ENCODE measurements at places on chromosomes 3 and 15.

DNA sequence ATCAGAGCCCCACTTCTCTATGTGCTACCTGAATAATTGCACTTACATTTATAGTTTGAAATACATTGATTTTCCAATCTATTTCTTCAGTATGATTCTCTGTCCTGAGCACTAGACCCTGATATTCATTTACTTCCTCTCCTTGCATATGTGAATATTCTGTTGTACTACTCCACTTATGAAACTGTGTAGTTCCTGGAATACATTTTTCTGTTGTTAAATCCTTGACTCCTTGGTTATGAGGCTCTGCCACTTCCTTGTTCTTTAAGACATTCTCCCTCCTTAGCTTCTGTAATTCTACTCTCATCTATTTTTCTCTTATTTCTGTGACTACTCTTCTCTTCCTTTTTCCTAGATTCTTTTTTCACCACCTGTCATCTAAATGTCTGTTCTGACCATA is 12.9 kb upstream of the MGA start:
- no peak for DNase-seq

- no peak for DNase-seq
These were observed 583.2 kb downstream of the EPHA3 start for GRCh38 chr3:89690646-89691045.

GRCh38 chr15:85943151-85943550 is 136.5 kb upstream of the AGBL1 start:
- DNase-seq = no peak

- DNase-seq = no peak
These were observed 263.6 kb upstream of the AZI2 start for GRCh38 chr3:28612232-28612631.

GRCh38 chr3:13236557-13237173 is 163.4 kb upstream of the IQSEC1 start:
- DNase-seq = no peak

- no peak for DNase-seq
These were observed 19.7 kb downstream of the NIPA1 start for GRCh38 chr15:22806156-22806555.

- DNase-seq = no peak
These were observed 25.9 kb upstream of the CAPN7 start for GRCh38 chr3:15180042-15180611.

DNA sequence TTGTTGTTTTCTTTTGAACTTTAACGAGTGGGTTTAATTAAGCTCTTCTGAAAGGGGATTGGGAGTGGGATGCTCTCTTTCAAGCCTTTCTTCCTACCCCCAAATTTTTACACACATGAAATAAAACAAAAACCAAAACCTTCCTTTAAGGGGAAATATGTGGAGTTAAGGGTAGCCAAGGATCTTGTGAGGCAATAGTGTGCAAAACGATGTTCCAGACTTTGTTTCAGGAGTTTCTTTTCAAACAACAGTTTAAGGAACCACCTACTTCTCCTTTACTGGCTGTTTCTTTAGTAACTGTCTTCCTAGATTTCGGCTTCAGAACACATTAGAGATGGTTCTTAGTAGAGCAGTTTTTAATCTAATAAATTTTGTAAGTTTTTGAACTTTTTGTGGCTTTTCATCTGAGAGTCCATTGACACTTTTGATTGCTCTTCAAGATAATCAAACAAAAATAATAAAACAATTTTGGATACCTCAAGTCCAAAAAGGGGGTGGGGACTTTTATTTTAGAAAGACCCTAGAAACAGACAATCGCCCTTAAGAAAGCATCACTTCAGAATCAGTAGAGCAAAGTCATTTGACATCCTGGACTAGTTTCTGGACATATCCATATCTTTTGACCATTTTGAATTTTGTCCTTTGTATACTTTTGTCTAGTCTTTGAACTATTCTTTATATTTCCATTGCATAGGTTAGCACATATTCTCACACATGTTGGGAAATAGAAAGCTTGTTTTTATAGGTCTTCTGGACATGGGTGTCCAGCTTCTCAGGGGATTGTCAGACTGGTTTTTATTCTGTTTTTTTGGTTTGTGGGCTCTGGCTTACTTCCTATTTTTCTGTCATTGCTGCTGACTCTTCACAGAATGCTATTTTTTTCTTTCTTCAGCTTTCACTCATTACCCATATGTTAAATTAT is 6.0 kb downstream of the DIPK2A start:
- DNase-seq = no peak

DNA sequence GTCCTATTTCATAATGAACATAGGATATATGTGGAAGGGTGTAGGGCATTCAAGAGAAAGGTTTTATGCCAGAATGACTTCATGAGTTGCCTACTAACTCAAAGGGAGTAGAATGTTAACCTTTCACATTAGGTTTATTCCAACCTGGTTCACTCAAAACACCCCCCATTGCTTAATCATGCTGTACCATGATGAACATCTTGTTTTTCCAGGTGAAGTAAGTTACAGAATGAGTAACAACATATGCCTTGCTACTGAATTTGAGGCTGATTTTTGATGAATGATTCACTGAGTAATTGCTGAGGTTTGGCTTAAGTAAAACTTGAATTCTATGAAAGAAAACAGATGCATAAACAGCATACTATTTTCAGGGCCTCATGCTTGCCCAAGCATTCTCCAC is 5.9 kb upstream of the CLDN16 start:
- no peak for DNase-seq

DNA sequence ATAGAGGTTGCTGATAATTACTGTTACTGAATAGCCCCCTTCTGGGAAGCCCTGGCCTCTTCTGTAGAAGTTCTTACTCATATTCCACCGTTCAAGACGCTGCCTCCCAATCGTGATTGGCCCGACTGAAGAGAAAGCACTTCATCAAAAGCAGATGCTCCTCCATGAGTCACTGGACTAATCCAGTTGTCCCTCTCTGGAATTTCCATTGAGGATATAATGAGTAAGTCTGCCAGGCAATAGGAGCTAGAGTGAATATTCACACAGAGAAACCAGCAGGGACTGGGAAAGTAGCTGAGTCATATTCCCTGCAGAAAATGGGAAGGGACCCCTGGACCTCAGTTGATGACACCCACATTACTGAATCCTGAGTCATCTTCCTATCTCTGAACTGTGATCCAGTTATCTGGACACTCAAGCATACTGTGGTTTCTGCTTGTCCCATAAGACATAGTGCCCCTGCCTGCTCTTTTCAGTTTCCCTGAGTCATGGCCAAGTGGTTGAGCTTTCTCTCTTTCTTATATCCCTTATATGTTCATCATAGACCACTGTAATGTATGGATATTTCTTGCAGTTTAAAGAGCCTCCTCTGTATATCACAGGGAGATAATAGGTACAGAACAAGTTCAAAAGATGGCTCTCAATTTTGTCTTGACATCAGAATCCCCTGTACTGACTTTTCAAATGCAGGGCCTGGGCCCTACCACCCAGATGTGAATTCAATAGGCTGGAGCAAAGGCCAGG is 151.2 kb upstream of the CDIN1 start:
- DNase-seq = peak; percentile 78

DNA sequence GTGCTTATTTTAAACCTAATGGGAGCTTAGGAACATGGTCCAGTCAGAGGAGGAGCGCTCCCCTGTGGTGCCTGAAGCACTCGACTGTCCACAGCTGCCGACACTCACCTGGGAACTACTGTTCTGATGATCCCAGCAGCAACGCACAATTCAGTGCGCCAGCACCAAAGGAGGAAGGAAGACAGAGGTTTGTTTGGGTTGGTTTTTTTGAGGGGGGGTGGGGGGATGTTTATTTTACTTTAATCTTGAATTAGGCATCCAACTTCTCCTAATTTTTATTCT is 48.8 kb upstream of the VGLL4 start:
- no peak for DNase-seq

- DNase-seq = peak; percentile 20
These were observed 94.1 kb upstream of the GOLGA8J start for GRCh38 chr15:29988701-29989100.

DNA sequence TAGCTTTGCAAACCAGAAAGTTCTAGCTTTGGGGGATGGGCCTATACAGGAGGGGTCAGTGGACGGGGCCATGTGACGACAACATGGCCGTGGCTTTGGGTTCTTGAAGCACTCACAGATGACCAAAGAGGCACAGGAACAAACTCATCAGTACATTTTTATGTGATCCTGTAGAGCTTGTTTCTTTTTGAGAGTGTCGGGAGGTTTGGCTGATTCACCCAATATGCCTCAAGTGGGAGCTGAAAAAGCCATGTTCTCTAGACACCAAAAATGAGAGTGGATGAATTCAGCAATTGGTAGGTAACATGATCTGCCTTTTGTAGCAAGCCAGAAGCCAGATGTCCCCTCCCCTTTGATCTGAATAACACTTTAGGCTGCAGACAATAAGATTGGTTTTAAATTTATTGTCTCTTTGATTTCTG is 30.1 kb downstream of the GREM1 start:
- no peak for DNase-seq

- DNase-seq = peak; percentile 29
These were observed 67.8 kb downstream of the SLCO3A1 start for GRCh38 chr15:91921188-91921842.

GRCh38 chr15:45869034-45869668 is 234.3 kb downstream of the SQOR start:
- DNase-seq = no peak

- DNase-seq = no peak
These were observed 5.4 kb downstream of the DNAH1 start for GRCh38 chr3:52321481-52321880.

DNA sequence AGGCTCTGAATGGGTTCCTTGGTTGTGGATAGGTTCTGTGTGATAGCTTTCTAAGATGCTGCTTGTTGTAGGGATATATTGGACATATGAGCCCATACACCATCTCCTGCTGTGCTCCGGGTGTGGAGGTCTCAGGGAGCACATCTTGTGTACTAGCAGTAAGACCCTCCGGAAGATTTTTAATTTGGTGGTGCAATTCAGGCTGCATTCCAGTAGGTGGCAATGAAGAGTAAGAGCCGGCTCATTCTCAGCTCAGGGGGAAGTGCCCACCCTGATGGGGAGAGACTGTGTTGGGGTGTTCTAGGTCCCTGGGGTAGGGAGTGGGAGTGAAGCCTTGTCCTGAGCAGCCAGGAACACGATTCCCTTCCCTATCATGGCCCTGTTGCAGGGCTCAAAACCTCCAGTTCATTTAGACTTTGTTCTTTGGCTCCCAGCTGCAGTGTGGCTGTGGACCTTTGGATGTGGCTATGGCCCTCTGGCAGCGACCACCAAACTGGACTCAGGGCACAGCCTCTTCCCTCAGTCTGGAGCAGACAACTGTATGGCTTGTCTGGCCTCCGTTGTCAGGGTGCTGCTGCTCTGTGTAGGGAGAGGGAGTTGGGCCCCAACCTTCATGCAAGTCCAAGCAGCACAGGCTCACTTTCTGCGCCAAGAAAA is 104.7 kb downstream of the UNC13C start:
- peak; percentile 3 for DNase-seq

- peak; percentile 77 for DNase-seq
These were observed 3.9 kb upstream of the HEG1 start for GRCh38 chr3:125059488-125060245.

- DNase-seq = no peak
These were observed 15.0 kb downstream of the RYK start for GRCh38 chr3:134235577-134236076.

- DNase-seq = no peak
These were observed 360.2 kb upstream of the NR2F2 start for GRCh38 chr15:95970326-95970725.

GRCh38 chr3:174884776-174885568 is 25.8 kb downstream of the NAALADL2 start:
- no peak for DNase-seq

- no peak for DNase-seq
These were observed 34.5 kb downstream of the TBC1D5 start for GRCh38 chr3:17707813-17708543.

- no peak for DNase-seq
These were observed 9.5 kb downstream of the EPB42 start for GRCh38 chr15:43211224-43211735.

DNA sequence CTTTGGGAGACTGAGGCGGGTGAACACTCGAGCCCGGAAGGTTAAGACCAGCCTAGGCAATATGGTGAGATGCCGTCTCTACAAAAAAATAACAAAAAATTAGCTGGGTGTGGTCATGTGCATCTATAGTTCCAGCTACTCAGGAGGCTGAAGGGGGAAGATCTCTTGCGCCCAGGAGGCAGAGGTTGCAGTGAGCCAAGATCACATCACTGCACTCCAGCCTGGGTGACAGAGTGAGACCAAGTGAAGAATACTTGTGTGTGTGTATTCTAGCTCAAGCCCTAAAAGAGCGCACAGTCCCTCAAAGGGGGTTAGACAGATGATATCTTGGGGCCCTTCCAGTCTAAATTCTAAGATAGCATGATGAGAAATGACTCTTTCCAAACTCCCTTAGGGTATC is 23.7 kb downstream of the DAPK2 start:
- DNase-seq = no peak

- no peak for DNase-seq
These were observed 10.1 kb upstream of the FOXB1 start for GRCh38 chr15:59993950-59994401.

DNA sequence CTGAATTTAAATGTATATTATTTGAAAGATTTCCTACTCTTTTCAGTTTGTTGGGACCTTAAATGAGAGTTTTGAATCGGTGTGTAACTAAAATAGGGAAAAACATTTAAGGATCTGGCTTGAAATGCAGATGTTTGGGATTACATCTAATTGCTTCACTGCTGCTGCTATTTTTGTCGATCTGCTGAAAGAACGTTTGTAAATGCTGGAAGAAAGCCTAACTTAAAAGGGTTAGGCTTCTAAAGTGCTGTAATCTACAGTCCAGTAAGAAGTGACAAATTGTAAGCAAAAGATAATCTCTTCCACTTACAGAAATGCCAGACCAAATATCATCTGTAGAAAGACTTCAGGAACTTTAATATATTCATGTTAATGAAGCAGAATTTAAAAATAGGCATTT is 691.6 kb downstream of the ZNF385D start:
- no peak for DNase-seq

DNA sequence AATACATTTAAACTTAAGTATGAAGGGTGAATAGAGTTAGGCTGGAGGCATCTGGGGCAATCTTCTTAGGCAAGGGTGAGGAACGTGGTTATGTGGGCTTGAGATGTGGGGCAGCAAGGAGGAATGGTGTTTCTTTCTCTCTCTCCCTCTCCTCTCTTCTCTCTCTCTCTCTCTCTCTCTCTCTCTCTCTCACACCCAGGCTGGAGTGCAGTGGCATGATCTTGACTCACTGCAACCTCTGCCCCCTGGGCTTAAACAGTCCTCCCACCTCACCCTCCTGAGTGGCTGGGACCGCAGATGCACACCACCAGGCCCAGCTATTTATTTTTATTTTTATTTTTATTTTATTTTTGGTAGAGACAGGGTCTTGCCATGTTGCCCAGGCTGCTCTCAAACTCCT is 4.0 kb upstream of the MGA start:
- no peak for DNase-seq

DNA sequence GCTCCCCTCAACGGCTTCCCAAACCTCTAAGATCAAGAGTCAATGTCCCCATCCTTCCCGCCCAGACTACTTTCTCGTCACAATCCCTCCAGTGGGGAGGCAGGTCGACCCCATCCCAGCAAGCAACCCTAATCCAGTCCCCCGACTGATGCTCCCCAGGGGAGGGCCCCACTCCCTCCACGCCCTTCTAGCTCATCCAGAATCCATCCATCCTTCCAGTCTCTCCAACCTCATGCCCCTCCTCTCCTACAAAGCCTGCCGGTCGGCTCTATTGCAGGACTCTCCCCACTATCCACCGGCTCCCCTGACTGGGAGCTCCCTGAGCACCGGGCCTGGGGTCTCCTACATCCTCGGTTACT is 1.3 kb downstream of the ADAMTS7 start:
- no peak for DNase-seq

- DNase-seq = peak; percentile 84
These were observed 30.1 kb downstream of the POPDC2 start for GRCh38 chr3:119630128-119630879.

GRCh38 chr3:40096661-40097111 is 212.8 kb upstream of the EIF1B start:
- DNase-seq = no peak
